Pancreas (tissue), 10 donors: ENCODE measurements at places on chromosomes 3 and 15. TPM values are rescaled to one million over a fixed set of nuclear protein-coding genes. Genes with fewer than 3 reads are reported as not detected.

- DNase-seq: no peak
Measured at GRCh38 chr3:149095487-149095886, 9.2 kb upstream of the HLTF start.

Gene CPA3
- total RNA-seq: 3.0 TPM

DNA sequence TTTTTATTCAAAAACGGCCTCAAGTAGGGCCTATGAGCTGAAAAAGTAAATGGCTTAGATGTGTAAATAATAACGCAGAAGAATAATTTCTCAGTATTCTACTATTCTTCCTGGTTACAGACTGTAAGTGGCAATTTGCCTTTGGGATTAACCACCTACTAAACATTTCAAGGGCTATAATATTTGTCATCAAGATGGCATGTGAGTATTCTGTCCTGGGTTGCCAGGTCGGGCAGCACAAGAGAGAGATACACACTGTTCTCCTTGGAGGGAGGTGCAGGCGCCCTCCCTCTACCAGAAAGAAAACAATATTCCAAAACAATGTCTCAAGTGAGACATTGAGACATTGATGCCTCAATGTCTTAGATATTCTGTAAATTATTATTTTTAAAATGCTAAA lies 278.4 kb downstream of the OCA2 start:
- no peak for DNase-seq

DNA sequence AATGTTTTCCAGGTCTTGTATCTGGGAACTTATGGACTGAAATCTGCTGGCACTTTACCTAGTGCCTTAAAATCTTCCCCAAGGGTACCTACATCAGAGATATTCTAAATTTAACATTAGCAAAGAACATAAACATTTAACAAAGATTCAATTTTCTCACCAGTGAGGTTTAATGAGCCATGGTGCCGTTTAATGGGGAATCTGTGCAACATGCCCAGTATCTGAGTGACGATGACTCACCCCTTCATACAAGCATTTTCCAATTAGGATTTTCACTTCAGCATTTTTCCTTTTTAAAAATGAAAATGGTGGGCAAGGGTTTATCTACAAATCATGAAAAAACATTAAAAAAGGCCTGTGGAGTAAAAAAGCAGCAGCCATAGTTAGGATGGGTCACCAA lies 189.4 kb downstream of the SLC9A9 start:
- no peak for DNase-seq

- no peak for DNase-seq
Measured at GRCh38 chr3:88809993-88810392, 297.4 kb upstream of the EPHA3 start.

Gene SLC51B
- total RNA-seq: not detected

GRCh38 chr3:152677491-152677890 lies 157.4 kb upstream of the P2RY1 start:
- DNase-seq: no peak

DNA sequence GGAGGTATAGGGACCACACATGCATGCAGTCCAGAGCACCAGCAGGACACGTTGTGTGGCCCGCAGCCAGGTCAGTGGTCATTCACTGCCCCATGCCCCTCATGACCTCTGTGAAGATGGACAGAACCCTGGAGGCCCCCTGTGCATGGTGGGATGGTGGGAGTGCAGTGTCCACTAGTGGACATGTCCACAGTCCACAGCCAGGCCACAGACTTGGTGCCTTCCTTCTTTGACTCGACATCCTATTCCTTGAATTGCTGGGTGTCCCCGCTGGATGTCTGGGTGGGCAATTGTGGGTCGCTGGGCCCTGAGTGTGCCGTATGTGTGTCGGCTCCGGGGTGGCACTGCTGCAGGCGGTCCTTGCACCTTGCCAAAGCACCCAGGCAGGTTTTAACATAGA lies 35.7 kb downstream of the KLF15 start:
- no peak for DNase-seq

Gene MCF2L2
- 2.0 TPM for total RNA-seq

GRCh38 chr15:72503147-72503546 lies 29.0 kb downstream of the ARIH1 start:
- no peak for DNase-seq
